Activated B cell treated with CpG ODN at 0.5 μM for 24 hours (primary cell): ENCODE measurements at places on chromosomes 4 and X.

DNA sequence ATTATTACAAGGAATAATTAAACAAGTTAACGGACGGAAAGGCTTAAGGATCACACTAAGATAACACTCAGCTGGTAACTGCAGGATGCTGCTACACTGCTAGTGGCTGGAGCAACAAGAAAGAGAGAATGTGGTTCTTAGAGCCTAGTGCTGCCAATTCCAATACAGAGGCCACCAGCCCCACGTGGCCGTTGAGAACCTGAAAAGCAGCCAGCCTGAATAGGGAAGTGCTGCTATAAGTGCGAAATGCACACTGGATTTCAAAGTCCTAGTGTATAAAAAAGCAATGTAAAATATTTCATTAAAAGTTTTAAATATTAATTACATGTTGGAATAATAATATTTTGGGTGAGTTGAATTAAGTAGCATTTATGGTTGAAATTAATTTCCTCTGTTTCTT lies 257.3 kb upstream of the TAPT1 start:
- no peaks in the 10 kb centered on the region for H3K36me3 ChIP-seq
- no peak overlapping the region for H3K27ac ChIP-seq
- H3K4me3 ChIP-seq, result no peak overlapping the region

- H3K27me3 ChIP-seq, result no peaks in the 10 kb centered on the region
- H3K4me1 ChIP-seq, result no peaks in the 10 kb centered on the region
- no peak for DNase-seq
- H3K36me3 ChIP-seq, result no peaks in the 10 kb centered on the region
These were observed 101.5 kb upstream of the UGT8 start for GRCh38 chr4:114497116-114497515.

GRCh38 chr4:102546635-102547034 lies 45.5 kb downstream of the NFKB1 start:
- H3K36me3 ChIP-seq, result peaks cover 89% of the 10 kb centered on the region
- H3K27ac ChIP-seq, result peak overlapping the region; percentile 75
- peaks cover 56% of the 10 kb centered on the region for H3K4me1 ChIP-seq
- H3K27me3 ChIP-seq, result no peaks in the 10 kb centered on the region

DNA sequence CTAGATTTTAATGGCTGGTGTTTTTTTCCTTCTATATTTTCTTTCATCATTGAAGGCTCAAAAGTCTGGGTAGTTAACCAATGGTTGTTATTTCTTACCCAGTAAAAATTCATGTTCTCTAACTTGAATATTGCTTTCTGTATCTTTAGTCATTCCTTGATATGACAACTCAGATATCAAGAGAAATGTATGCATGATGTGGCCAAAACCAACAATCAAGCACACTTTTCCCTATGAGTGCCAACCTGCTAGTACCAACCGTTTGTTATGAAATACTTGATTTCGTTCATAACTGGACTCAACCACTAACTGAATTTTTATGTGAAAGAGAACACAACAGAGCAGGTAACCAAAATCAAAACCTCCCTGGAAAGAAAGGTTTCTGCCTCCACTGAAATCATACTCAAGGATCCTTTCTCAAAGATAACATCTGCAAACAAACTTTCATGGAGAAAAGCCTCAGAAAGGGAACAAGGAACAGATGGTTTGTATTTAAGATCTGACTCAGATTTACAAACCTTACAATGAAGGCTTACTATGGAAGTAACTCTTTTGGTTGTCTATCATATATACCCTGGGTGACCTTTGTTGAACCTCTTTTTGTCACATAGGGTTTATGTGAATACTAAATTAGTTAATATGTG lies 8.3 kb upstream of the VEGFC start:
- no peak for DNase-seq
- H3K27me3 ChIP-seq, result peaks cover 2% of the 10 kb centered on the region
- H3K27ac ChIP-seq, result no peak overlapping the region
- no peaks in the 10 kb centered on the region for H3K4me1 ChIP-seq
- no peak overlapping the region for H3K4me3 ChIP-seq
- H3K36me3 ChIP-seq, result no peaks in the 10 kb centered on the region

- no peak for DNase-seq
- no peaks in the 10 kb centered on the region for H3K4me1 ChIP-seq
- H3K36me3 ChIP-seq, result no peaks in the 10 kb centered on the region
- no peaks in the 10 kb centered on the region for H3K27me3 ChIP-seq
These were observed 153.2 kb downstream of the GALNTL6 start for GRCh38 chr4:171966356-171966755.

GRCh38 chrX:30794497-30794896 lies 94.6 kb downstream of the TAB3 start:
- no peak overlapping the region for H3K4me3 ChIP-seq
- DNase-seq, result no peak
- H3K36me3 ChIP-seq, result no peaks in the 10 kb centered on the region
- H3K27me3 ChIP-seq, result no peaks in the 10 kb centered on the region

DNA sequence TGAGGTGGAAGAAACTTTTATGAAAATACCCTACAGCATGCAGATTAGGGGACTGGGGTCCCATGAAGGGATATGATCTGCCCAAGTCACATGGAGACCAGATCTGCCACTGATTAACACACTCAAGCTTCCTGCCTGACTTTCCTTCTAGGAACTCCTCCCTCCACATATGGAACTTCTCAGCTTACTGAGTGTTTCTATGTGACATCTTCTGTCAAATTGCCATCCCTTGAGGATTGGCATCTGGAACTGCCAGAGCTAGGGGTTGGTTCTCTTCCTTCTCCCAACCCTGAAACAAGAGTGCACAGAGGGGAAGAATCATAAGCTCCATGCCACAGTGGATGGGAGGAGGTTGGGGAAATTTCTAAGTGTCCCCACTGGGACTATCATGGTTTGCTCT lies 150.6 kb upstream of the MBNL3 start:
- no peak for DNase-seq
- no peak overlapping the region for H3K27ac ChIP-seq
- no peaks in the 10 kb centered on the region for H3K27me3 ChIP-seq
- no peaks in the 10 kb centered on the region for H3K36me3 ChIP-seq
- H3K4me1 ChIP-seq, result no peaks in the 10 kb centered on the region

- peaks cover 9% of the 10 kb centered on the region for H3K4me1 ChIP-seq
- DNase-seq, result no peak
- H3K27me3 ChIP-seq, result no peaks in the 10 kb centered on the region
- no peak overlapping the region for H3K27ac ChIP-seq
- H3K4me3 ChIP-seq, result no peak overlapping the region
These were observed 26.0 kb upstream of the INTS6L start for GRCh38 chrX:135494453-135494852.

GRCh38 chr4:152684007-152684406 lies 4.2 kb upstream of the TMEM154 start:
- H3K27ac ChIP-seq, result peak overlapping the region; percentile 68
- H3K4me1 ChIP-seq, result peaks cover 47% of the 10 kb centered on the region
- H3K27me3 ChIP-seq, result no peaks in the 10 kb centered on the region
- no peak for DNase-seq

GRCh38 chrX:129846716-129847115 lies 3.0 kb upstream of the ZDHHC9 start:
- no peak overlapping the region for H3K27ac ChIP-seq
- no peaks in the 10 kb centered on the region for H3K27me3 ChIP-seq
- H3K36me3 ChIP-seq, result peaks cover 2% of the 10 kb centered on the region
- H3K4me3 ChIP-seq, result no peak overlapping the region
- H3K4me1 ChIP-seq, result peaks cover 12% of the 10 kb centered on the region

GRCh38 chr4:52968241-52968640 lies 106.1 kb downstream of the RASL11B start:
- H3K27me3 ChIP-seq, result no peaks in the 10 kb centered on the region
- no peak overlapping the region for H3K27ac ChIP-seq
- H3K36me3 ChIP-seq, result peaks cover 2% of the 10 kb centered on the region
- no peaks in the 10 kb centered on the region for H3K4me1 ChIP-seq

DNA sequence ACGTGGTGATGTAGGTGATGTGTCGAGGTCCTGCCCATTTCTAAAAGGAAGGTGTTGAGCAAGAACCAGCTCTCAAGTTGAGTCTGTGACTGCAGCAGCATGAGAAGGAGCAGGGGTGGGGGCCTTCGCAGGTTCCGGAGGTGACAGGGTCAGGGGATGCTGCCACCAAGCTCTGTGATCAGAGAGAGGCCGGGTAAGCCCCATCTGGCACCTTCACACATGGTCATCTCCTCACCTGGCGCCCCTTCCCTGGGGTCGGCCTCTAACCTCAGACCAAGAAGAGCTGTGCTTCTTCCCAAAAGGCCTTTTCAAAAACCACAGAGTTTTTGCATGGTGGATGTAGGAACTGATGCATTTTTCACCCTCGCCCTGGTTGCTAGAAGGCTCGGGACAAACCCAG lies 137.6 kb downstream of the CPZ start:
- peak; percentile 4 for DNase-seq
- no peaks in the 10 kb centered on the region for H3K36me3 ChIP-seq
- H3K27ac ChIP-seq, result no peak overlapping the region
- H3K4me3 ChIP-seq, result no peak overlapping the region
- H3K4me1 ChIP-seq, result peaks cover 2% of the 10 kb centered on the region

- no peaks in the 10 kb centered on the region for H3K4me1 ChIP-seq
- H3K4me3 ChIP-seq, result peak overlapping the region; percentile 55
- H3K27ac ChIP-seq, result no peak overlapping the region
- DNase-seq, result peak; percentile 13
These were observed 126.0 kb upstream of the CXorf66 start for GRCh38 chrX:140091125-140091886.

GRCh38 chr4:119238068-119238722 lies 25.7 kb downstream of the USP53 start:
- no peaks in the 10 kb centered on the region for H3K27me3 ChIP-seq
- H3K36me3 ChIP-seq, result peaks cover 34% of the 10 kb centered on the region
- H3K4me3 ChIP-seq, result no peak overlapping the region
- H3K4me1 ChIP-seq, result peaks cover 24% of the 10 kb centered on the region

- no peaks in the 10 kb centered on the region for H3K4me1 ChIP-seq
- H3K4me3 ChIP-seq, result no peak overlapping the region
- H3K36me3 ChIP-seq, result no peaks in the 10 kb centered on the region
- DNase-seq, result no peak
- H3K27me3 ChIP-seq, result no peaks in the 10 kb centered on the region
These were observed 906.9 kb upstream of the INTU start for GRCh38 chr4:126725906-126726305.

GRCh38 chr4:172997856-172998255 lies 170.8 kb upstream of the GALNT7 start:
- DNase-seq, result no peak
- no peaks in the 10 kb centered on the region for H3K36me3 ChIP-seq
- H3K4me3 ChIP-seq, result no peak overlapping the region
- no peak overlapping the region for H3K27ac ChIP-seq
- H3K27me3 ChIP-seq, result no peaks in the 10 kb centered on the region

- peaks cover 67% of the 10 kb centered on the region for H3K27me3 ChIP-seq
- no peak overlapping the region for H3K27ac ChIP-seq
- no peak for DNase-seq
- no peaks in the 10 kb centered on the region for H3K36me3 ChIP-seq
These were observed 4.7 kb upstream of the NKX6-1 start for GRCh38 chr4:84503495-84504437.

- H3K27ac ChIP-seq, result no peak overlapping the region
- DNase-seq, result no peak
- no peaks in the 10 kb centered on the region for H3K27me3 ChIP-seq
- H3K36me3 ChIP-seq, result peaks cover 54% of the 10 kb centered on the region
- no peak overlapping the region for H3K4me3 ChIP-seq
- peaks cover 54% of the 10 kb centered on the region for H3K4me1 ChIP-seq
These were observed 22.2 kb downstream of the JADE1 start for GRCh38 chr4:128831531-128832242.

DNA sequence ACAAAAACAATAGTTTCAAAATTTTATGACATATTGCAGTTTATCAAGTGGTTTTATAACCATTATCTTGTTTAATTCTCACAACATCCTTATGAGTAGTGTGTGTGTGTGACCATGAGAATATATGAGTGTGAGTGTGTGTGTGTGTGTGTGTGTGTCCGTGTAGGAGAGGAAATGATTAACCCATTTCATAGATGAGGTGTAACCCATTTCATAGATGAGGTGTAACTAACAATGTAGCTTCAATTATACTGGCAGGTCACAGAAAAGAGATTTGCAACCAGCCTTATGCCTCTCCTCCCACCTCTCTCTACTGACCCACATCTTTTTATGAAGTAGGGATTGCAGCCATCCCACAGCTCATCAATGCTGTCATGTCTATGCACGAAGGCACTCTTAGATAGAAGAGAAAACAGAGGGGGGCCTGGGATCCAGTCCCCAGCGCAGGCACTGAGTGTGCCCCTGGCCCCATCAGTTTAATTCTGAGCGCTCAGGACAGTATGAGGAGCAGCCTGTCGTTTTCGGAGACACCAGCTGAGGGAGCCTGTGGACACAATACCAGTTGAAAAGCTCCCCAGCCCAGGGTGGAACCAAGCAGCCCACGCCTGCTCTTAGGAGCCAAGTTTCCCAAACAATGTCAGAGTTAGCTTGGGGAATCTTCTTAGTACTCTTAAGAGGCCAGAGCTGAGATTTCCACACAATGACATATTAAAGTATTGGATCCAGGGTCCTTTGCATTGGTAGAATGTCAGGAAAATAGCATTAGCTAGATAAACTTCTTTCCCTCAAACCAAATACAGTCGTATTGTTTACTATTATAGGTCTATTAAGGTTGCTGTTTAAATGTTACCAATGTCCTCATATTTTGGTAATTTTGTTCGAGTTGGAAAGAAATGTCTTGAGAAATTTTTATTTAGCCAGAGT lies 88.6 kb downstream of the PALLD start:
- no peak overlapping the region for H3K27ac ChIP-seq
- DNase-seq, result no peak
- peaks cover 14% of the 10 kb centered on the region for H3K27me3 ChIP-seq
- no peaks in the 10 kb centered on the region for H3K36me3 ChIP-seq
- no peak overlapping the region for H3K4me3 ChIP-seq

- peak overlapping the region; percentile 95 for H3K27ac ChIP-seq
- H3K36me3 ChIP-seq, result peaks cover 38% of the 10 kb centered on the region
- H3K4me3 ChIP-seq, result peak overlapping the region; percentile 97
- no peaks in the 10 kb centered on the region for H3K27me3 ChIP-seq
These were observed 553 bp upstream of the MED28 start for GRCh38 chr4:17613761-17614415.

GRCh38 chr4:10684631-10685030 lies at the start of gene CLNK:
TSS of gene CLNK (minus strand) at chr4:10684768. CDS start at chr4:10667869, 16,899 bp downstream.
- no peaks in the 10 kb centered on the region for H3K36me3 ChIP-seq
- no peak for DNase-seq
- no peaks in the 10 kb centered on the region for H3K27me3 ChIP-seq

GRCh38 chrX:130393451-130394074 lies 8.1 kb upstream of the GPR119 start:
- no peak overlapping the region for H3K27ac ChIP-seq
- no peak overlapping the region for H3K4me3 ChIP-seq
- no peaks in the 10 kb centered on the region for H3K4me1 ChIP-seq
- peaks cover 14% of the 10 kb centered on the region for H3K27me3 ChIP-seq
- H3K36me3 ChIP-seq, result no peaks in the 10 kb centered on the region
- no peak for DNase-seq

DNA sequence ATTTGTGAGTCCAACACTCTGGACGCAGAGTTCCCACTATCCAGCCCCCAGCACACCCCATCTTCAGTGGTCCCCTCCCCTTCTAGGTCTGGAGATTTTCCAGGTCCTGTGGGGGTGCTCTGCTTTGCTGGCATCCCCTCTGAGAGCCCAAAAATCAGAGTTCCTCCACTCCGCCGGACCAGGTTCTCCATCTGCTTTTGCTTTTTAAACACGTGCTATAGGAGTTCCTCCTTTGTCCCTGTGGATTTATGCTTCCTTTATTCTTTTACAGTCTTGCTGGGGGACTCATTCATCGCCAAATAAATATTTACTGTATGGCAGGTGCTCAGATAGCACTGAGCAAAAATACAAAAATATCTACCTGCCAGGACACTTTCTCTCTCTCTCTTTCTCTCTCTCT lies 324.7 kb downstream of the STK32B start:
- no peaks in the 10 kb centered on the region for H3K4me1 ChIP-seq
- no peak overlapping the region for H3K27ac ChIP-seq
- H3K4me3 ChIP-seq, result no peak overlapping the region
- H3K27me3 ChIP-seq, result no peaks in the 10 kb centered on the region
- no peak for DNase-seq
